ENCODE measurements at places on chromosomes 4 and X. TPM values are rescaled to one million over a fixed set of nuclear protein-coding genes. Genes with fewer than 3 reads are reported as not detected.

DKK2 gene
- total RNA-seq, result 3.4 TPM

RASSF6 gene
- total RNA-seq, result not detected

PLP1 gene
- 1.7 TPM for total RNA-seq

DNA sequence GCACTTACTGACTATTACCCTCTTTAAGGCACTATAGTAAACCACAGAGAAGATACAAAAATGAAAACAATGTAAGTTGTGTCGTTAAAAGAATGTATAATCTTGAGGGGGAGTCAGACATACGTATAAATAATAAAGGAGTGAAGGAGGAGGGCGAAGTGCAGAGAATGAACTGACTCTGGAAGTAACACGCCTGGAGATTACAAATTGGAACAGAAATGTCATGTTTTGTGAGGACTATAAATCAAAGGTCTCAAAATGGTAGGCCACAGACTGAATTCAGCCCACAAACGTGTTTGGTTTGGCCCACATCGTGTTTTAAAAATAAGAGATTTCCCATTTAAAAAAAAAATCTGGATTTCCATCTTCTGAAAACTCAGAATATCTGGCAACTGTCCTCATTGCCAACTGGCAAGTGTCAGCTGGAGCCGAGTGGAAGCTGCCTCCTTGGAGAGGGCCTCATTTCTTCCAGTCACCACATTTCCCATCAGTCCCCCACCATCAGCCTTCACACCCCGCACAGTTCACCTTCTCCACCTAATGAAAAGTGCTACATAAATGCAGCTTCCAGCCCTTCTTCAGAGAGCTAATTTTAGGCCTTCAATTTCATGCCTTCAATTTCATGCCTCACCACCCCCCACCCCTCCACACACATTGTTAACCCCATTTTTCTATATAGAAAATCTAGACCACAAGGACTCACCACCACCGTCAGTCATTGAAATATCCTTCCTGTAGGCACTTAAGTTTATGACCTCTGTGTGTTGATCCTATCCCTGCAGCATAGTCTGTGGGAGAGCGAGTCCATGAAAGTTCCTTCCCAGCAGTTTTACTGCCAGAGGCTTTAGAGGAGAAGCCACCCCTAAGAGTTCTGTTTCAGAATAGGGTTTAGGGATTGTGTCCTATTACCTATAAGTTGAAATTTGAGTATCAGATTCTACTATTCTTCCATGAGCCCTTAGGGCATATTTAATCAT, 32.0 kb upstream of the COL25A1 start:
- DNase-seq, result no peak

MAGEH1 gene
- 10.6 TPM for total RNA-seq

AMER1 gene
- total RNA-seq, result 3.0 TPM

- no peak for DNase-seq
Measured at GRCh38 chr4:10123227-10124101, 6.9 kb upstream of the WDR1 start.

SCML2 gene
- total RNA-seq, result 1.6 TPM

GRID2 gene
- not detected for total RNA-seq

DNA sequence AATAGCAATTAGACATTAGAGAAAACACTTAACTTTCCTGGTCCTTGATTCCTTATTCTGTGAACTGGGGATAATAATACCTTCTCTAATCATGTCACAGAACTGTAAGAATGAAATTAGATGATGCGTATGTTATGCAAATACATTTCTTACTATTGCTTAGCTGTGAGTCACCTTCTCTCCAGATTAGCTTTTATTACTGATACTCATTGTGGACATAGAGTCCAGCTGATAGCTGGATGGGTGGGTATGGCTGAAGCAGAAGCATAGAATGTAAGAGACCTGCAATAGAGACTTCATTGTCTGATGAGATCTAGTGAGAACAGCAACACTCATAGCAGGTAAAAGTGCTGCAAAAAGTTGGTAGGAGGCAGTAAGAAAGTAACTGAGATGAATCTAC, 437.2 kb upstream of the ZFP42 start:
- no peak for DNase-seq
